CD4-positive, alpha-beta T cell treated with Interleukin-2 at 100 ng/mL for 4 hours (primary cell): ENCODE measurements at places on chromosomes 7 and 10.

- no peak for DNase-seq
Observed at GRCh38 chr10:9215121-9215520, 1160.6 kb downstream of the GATA3 start.

DNA sequence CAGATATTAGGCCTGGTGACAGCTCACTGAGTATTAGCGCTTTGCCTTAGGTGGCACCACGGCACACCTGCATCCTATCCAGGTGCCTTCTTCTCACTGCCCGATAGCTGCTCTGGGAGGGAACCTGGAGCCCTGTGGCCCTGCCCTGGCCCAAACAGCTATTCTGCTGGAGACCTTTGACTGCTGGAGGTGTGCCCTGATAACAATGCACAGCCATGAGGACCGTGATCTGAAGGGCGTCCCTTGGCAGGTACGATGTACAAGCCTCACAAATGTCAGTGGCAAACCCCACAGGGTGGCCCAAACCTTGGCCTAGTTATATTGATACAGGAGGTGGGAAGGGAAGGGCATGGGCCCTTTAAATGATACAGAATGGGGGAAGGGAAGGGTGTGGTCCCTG, 259.5 kb downstream of the GRID1 start:
- DNase-seq = no peak

DNA sequence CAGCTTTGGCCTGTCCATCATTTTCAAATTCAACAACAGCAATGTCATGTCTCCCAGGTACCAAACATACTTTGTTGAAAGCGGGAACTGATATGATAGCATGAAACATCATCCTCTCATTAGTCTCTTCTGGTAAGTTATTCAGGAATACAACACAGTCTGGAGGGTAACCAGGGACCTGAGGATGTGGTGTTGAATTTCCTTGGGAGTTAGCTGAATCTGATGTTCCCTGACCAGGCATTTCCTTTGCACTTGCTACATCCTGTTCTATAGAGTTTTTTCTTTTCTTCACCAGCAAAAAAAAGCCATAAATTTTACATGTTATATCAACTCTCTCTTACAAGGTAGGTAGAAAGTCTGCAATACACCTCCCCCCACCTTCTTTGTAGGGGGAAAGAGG, 97.8 kb upstream of the AFAP1L2 start:
- DNase-seq = no peak

GRCh38 chr10:1240341-1240775, 184.2 kb downstream of the WDR37 start:
- DNase-seq = no peak

GRCh38 chr7:128836729-128837348, 6.6 kb downstream of the FLNC start:
- DNase-seq = no peak

GRCh38 chr7:116938678-116939077, 14.6 kb upstream of the ST7 start:
- DNase-seq = no peak

GRCh38 chr7:130904031-130904757, 170.2 kb upstream of the KLF14 start:
- DNase-seq = no peak

DNA sequence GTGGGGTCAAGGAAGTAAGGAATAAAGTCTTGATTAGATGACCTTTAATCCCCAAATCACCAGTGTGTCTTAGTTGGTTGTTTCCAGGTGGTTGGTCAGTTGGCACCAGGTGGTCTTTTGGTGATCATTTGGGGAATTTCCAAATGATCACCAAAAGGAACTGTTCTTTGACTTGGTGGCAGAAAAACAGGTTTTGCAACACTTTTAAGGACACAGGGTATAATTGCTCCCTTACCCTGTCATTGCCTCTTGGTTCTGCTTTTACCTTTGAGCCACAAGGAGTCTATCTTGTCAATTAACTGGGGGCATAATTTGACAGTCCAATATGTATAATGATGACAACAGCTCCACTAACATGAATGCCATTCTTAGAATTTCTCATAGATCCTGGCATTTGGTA, 104.2 kb downstream of the ADK start:
- no peak for DNase-seq

DNA sequence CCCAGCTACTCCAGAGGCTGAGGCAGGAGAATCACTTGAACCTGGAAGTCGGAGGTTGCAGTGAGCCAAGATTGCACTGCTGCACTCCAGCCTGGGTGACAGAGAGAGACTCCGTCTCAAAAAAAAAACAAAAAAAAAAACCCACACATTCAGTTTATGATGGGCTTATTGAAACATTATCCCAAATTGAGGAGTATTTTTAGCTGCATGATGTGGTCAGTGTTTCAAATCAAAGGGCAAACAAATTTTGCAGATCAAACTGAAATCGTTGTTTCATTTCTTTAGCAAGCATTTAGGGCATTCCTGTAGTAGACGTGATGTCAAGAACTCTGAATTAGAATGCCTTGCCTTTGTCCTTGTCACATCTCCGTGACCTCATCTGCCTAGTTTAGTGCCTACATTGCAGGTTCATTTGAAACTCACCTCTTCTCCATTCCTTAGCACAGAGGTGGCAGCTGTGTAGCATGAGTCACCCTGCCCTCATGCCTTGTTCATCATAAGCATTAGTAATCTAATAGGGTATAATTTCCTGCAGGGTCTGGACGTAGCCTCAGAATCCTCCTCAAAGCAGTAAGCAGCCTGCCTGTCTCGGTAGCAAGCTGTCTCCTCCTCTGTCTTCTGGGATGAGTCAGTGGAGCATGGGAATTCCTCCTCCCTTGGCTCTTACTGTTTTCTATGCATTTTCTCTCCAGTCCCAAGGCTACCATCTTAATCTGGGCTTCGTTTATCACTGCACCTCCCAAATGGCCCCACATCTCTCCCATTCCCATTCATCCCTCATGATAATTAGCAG, 73.8 kb downstream of the CUL1 start:
- peak; percentile 63 for DNase-seq

DNA sequence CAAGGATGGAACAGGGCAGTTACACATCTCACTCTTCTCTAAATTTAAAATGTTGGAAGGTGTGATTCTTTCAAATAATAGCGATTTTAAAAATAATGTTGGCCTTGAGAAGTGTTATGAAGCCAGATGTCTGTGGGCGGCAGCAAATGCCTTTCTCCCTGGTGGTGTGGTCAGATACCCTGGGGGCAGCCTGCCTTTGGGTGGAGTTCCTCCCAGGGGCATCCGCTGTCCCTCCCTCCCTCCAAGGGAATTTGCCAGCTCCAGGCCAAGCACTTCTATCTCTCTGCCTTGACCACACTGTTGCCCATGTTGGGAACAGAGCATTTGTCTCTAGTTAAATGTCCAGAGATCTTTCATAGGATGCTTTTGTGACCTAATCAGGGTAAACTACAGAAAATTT, 121.4 kb downstream of the POU6F2 start:
- DNase-seq = no peak

DNA sequence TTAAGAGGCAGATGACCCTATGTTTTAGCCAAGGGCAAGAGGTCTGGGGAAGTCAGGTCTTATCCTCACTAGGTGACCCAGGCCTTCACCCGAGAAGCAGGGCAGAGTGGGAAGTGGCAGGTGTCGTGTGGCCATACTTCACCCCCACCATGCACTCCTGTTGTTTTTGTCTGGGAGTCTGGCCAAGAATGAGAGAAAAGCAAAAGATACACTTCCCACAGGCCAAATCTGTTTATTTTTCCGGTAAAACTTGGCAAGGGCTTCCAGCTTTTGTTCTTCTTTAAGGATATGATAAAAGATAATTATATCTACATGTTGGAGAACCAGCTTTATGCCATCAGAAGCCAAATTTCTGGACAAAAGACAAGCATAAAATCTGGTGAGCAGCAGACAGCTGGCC, 137.4 kb upstream of the CDC14C start:
- no peak for DNase-seq

- no peak for DNase-seq
Observed at GRCh38 chr7:91050677-91051076, 213.6 kb upstream of the FZD1 start.

DNA sequence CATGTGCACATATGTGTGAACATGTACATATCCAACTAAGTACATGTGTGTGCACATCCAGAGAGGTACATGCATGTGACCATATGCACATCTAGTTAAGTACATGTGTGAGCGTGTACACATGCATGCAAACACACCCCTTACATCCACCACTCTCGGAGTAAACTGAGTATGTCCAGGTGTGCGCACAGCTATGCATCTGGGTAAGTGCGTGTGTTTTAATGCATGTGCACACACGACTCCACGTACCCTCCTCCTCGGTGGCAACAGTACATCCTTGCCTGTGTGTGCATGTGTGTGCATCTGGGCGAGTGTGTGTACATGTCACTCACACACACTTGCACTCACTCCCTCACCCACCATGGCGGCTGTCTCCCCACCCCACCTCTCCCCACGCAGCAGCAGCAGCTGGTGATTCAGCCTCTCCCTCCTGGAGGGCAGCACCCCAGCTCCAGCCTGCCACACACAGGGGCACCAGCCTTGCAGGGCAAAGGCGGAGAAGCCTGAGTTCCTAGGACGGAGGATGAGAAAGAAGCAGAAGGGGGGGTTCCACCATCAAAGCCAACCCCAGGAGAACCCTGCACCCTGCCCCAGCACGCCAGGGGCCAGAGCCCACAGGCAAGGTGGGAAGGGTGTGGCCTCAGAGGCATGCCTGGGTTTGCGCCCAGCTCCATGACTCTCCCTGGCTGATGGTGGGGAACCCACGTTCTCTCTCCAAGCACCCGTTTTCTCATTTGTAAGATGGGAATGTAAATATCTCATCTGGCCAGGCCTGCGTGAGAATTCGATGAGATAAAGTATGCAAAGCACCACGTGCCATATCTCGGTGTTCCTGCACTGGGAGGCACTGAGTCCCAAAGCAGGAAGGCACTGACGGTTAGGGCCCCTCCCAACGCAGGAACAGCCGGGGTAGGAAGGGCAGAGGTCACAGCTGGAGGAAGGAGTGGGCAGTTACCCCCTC, 27.7 kb upstream of the DNAAF5 start:
- DNase-seq = no peak

GRCh38 chr10:117431160-117431559, 55.9 kb upstream of the PDZD8 start:
- no peak for DNase-seq

DNA sequence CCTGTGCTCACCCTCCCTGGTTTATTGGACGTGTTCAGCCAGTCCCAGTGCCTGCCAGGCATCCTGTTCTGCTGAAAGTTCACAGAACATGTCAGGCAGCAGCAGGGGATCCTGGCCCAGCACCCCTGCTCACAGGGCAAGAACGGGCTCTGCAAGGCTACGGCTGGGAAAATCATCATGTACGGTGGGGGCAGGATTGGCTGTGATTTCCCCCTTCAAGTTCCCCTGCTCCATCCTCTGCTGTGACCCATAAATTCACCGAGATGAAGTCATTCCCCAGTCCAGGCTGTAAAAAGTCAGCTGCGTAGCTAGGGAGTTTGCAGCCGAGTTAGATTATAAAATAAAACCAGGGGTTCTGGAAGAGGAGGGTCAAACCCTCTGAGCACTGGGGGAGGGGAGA, 484.1 kb upstream of the ZMIZ1 start:
- no peak for DNase-seq

GRCh38 chr10:12377658-12378290, 28.4 kb downstream of the CAMK1D start:
- no peak for DNase-seq
